NT2/D1 (cell line): ENCODE measurements at places on chromosomes 13 and 19.
A peak's percentile ranks its signal among the peaks of the same experiment; 100 is the strongest.

DNA sequence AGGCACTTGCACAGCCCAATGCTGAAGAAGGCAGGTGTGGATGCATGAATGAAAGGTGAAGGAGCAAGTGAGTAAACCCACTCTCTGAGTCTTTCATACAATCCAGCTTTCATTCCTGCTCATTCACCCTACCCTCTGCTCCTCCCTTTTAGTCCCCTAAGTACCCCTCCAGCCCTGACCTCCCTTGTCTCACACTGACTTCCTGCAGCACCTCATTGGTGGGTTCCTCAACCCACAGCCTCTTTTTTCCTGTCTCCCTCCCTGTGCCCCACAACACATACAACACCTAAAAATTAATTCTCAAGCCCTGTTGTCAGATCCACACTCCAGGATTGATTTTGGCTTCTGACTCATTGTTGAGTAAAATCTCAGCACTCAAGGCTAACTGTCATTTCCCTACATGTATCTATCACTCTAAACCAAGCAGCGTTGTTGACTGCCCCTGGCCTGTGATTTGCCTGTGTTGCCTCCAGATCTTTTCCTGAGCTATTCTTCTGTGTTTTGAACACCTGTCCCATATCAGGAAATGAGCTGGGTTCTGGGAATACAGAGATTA lies 177.3 kb upstream of the SERP2 start:
- DNase-seq, result no peak

GRCh38 chr13:99273128-99273527 lies 14.9 kb upstream of the GPR18 start:
- no peak for DNase-seq

- no peak for DNase-seq
Observed at GRCh38 chr13:78596736-78597601, 6.4 kb downstream of the POU4F1 start.

- DNase-seq, result no peak
Observed at GRCh38 chr13:83086948-83087347, 795.3 kb downstream of the SLITRK1 start.

- peak; percentile 68 for DNase-seq
Observed at GRCh38 chr19:19540064-19540714, 2.1 kb downstream of the CILP2 start.

DNA sequence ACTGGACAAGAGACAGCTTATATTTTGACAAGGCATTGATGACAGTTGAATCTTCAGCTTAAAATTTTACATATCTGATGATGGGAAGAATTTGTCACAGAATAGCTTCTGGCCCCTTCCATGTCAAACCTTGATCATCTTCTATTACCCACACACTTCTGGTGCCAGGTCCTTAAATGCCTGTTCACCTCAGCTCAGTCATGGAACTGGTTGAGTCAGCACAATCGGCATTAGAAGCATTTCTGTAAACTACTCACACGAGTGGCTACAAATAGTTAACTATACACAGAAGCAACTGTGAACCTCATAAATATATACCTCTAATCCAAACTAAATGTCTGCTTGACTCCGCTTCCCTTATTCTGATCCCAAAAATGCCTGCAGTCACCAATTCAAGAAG lies 161.2 kb downstream of the FOXO1 start:
- no peak for DNase-seq

DNA sequence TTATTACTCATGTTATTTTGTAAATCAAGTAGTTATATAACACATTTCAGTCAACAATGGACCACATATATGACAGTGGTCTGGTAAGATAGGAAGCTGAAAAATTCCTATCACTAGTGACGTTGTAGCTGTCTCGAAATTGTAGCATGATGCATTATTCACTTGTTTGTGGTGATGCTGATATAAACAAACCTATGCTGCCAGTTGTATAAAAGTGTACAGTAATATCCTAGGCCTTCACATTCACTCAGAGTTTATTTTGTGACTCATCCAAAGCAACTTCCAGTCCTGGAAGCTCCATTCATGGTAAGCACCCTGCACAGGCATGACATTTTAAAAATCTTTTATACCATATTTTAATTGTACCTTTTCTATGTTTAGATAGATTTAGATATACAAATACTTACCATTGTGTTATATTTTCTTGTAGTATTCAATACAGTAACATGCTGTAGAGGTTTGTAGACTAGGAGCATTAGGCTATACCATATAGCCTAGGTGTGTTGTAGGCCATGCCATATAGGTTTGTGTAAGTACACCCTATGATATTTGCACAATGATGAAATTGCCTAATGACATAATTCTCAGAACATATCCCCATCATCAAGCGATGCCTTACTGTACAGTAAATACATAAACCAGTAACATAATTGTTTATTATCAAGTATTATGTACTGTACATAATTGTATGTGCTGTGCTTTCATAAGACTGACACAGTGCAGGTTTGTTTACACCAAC lies 49.3 kb downstream of the IFT88 start:
- no peak for DNase-seq

- no peak for DNase-seq
Observed at GRCh38 chr19:8640402-8641004, 10.1 kb downstream of the NFILZ start.

DNA sequence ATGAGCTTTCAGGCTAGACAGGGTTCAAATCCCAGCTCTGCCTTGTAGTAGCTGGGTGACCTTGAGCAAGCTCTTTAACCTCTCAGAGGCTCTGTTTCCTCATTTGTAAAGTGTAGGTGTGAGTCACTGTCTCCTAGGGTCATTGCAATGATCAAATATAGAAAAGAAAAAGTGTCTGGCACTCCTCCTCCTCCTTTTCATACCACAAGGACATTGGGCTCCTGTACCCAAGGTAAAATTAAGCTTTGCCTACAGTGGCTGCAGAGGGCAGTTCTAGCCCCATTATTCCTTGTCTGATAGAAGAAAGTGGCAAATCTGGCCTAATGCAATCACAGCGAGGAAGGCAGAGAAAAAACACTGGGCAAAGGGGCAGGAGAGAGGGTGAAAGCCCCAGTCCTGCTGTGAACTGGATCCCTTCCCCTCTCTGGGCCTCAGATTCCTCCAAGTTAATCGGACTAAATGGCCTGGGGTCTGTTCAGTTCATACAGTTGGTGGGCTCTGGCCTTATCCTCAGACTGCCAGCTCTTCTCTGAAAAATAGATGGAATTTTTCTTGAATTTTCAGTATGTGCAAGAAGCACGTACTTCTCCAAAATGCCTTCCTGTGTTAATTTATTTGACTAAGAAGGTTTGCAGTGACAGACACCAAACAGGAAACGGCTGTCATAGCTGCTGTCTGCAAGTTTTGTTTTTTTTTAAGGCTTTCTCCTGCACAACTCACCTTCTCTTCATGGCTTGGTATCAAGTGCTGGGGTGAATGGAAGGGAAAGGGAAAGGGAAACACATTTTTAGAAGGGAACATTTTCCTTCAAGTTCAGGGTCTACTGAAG lies 35.3 kb downstream of the RGCC start:
- no peak for DNase-seq

DNA sequence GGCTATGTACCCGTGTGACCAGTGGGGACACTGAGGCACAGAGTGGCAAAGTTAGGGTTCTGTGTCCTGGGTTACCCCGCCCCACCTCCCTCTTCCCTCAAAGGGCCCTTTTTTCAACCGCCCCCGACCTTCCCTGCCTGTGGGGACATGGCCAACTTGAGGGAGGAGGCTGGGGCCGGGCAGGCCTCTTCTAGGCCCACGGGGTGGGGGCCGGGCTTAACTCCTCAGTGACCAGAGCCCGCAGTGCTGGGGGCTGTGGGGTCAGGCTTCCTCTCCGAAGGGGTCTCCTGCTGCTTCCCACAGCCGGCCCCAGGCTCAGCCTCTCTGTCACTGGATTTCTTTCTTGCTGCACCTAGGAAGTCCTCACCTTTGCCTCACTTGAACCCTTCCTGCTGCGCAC lies 23.9 kb downstream of the PIAS4 start:
- DNase-seq, result no peak
